ENCODE measurements at places on chromosomes 5 and 9. TPM values are rescaled to one million over a fixed set of nuclear protein-coding genes. Genes with fewer than 3 reads are reported as not detected.

Gene TSLP
- 20.8 TPM for total RNA-seq

Gene SMU1
- total RNA-seq, result 29.4 TPM

Gene PDCD1LG2
- 10.9 TPM for total RNA-seq

Gene SLC23A1
- not detected for total RNA-seq

Gene ENTREP1
- 0.41 TPM for total RNA-seq

Gene SNCB
- not detected for total RNA-seq

Gene CCDC183
- total RNA-seq, result not detected

Gene TAF11L5
- not detected for total RNA-seq

- peak; percentile 5 for DNase-seq
These were observed 59.5 kb downstream of the PTBP3 start for GRCh38 chr9:112273876-112274275.

GRCh38 chr9:104961238-104961637 is 33.3 kb upstream of the ABCA1 start:
- no peak for DNase-seq

DNA sequence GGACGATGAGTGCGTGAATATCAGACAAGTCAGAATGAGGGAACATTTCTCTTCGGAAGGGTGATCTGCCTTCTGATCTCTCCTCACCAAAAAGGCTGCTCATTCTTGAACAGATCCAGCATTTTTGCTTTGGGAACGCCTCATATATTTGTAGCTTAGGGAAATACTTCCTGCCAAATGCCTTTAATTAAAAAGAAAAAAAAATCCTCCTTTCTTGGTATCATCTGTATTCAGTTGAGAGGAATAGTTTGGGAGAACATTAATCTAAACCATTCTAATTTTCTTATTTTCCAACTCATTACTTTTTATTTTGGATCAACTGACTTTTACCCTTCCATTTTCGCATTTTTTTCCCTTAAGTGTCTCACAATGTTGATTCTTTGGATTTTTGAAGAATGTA is 163.4 kb downstream of the SNX18 start:
- no peak for DNase-seq

DNA sequence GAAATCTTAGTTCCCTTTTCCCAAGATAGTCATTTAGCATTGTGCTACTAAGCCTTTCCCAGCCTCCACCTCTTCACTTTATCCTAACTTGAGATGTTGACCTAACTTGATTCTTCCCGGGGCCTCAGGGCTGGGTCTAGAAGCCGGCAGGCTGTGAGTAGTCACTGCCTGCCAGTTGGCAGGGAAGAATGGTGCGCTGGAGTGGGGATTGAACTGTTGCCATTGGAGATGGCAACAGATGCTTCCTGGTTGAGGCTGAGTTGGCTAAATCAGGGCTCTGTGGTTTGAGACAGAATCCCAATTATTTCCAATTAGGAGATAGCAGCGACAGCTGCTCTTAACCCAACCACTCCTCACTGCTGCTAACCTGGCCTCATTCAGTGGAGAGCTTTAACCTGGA is 343.1 kb downstream of the BRINP1 start:
- DNase-seq, result peak; percentile 1

DNA sequence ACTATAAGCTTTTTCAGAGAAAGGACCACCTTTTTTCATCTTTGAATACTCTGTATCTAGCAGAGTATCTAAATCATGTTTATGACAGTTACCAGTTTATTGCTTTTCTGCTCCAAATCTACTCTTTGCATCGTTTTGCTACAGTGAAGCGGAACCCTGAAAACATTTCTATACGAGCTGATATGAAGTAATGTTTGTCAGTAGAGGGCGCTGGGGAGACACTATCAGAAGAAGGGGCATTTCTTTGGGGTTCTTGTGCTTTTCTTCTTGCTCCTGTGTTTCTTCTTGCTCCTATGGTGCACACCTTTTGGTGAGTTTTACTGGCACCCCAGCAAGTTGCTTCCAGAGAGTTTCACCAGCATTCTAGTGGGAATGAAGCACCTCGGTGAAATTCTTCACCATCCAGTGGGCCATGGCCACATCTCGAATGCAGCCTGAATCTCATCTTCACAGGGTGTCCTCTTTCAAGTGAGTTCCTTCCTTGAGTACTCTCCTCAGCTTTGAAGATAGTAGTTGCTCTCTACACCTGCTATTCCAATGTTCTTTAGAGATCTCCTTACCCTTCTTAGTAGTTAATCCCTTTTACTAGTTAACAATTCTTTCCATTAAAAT is 98.4 kb downstream of the FGF1 start:
- peak; percentile 49 for DNase-seq

DNA sequence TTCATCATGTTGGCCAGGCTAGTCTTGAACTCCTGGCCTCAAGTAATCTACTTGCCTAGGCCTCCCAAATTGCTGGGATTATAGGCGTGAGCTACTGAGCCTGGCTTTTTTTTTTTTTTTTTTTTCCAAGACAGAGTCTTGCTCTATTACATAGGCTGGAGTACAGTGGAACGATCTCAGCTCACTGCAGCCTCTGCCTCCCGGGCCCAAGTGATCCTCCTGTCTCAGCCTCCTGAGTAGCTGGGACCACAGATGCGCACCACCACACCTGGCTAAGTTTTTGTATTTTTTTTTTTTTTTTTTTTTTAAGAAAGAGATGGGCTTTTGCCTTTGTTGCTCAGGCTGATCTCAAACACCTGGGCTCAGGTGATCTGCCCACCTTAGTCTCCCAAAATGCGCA is 26.2 kb upstream of the GPR21 start:
- no peak for DNase-seq

GRCh38 chr9:105320568-105320967 is 76.1 kb downstream of the SLC44A1 start:
- DNase-seq, result no peak

DNA sequence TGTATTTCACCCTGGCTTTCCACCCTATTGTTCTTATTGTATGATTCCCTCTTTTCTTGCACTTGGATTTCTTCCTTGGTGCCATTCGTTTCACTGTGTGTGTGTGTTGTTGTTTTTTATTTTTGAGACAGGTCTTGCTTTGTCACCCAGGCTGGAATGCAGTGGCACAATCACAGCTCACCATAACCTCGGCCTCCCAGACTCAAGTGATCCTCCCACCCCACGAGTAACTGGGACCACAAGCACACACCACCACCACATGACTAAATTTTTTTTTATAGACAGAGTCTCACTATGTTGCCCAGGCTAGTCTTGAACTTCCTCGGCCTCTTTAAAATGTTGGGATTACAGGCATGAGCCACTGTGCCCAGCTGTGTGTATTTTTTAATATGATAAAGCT is 72.0 kb downstream of the MLLT3 start:
- DNase-seq, result no peak

DNA sequence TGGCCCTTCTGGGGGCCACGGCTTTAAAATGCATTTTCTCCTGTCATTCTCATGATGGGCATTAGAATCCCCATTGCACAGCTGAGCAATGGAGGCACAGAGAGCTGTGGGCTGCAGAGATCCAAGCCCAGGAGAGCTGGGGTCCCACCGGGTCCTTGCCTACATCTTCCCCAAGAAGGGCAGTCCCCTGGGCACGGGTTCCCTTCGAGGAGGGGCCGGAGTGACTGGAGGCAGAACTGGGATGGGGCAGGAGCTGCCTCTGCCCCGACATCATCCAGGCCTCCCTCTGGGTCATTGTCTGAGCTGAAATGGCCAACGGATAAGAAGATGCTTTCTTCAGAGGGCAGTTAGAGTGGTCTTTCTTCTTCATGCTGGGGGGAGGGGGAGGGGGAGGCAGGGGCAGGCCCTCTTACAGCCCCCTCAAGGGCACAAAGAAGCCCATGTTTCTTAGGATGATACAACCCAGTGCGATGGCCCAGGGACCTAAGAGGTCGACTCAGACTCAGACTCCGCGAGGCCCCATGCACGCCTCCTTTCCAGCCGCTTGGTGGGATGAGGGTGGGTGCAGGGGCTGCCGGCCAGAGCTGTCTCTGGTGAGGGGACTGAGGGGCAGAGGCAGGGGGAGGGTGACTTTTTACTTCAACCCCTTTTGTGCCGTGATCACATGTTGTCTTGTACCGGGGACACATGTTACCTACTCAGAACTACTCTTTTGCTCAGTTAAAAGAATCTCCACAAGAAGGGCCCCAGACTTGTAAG is 112.4 kb upstream of the IRX2 start:
- DNase-seq, result no peak

- no peak for DNase-seq
These were observed 41.3 kb downstream of the NACC2 start for GRCh38 chr9:136053757-136054142.

- DNase-seq, result peak; percentile 97
These were observed 133.2 kb upstream of the PANK3 start for GRCh38 chr5:168712280-168712924.

DNA sequence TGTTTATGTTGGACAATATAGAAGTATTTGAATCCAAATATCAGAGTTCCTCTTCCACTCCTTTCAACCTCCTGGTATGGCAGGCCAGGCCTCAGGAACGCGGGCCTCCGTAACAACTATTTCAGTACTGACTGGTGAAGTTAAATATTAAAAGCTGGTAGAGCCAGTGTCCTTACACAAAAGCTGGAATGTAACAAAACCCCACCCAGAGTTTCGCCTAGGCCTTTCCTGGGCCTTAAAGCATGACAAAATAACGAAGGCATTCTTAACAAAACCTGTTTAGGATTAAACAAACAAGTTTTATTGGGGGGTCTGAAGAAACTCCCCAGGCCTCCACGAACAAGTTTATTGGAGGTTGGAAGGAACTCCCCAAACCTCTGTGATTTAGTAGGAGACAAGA is 61.6 kb upstream of the GNE start:
- no peak for DNase-seq

DNA sequence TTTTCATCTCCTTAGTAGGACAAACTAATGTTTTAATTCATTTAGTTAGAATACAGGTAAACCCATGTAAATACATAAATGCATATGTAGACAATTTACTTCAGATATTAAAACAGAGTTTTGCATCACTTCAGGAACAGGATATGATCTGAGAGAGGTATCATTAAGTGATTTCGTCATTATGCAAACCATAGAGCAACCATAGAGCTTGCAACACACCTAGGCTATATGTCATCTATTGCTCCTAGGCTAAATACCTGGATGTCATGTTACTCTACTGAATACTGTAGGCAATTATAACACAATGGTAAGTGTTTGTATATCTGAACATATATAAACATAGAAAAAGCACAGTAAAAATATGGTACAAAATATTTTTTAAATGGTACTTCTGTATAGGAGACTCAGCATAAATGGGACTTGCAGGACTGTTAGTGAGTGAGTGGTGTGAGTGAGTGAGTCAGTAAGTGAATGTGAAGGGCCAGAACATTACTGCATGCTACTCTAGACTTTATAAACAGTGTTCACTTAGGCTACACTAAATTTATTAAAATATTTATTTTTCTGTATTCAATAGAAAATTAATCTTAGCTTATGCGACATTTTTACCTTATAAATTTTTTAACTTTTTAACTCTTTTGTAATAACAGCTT is 1377.5 kb upstream of the CDH9 start:
- DNase-seq, result no peak

GRCh38 chr9:129708793-129709192 is 43.3 kb downstream of the PRRX2 start:
- DNase-seq, result peak; percentile 30

- no peak for DNase-seq
These were observed 114.1 kb downstream of the FRMD3 start for GRCh38 chr9:83423815-83424707.

DNA sequence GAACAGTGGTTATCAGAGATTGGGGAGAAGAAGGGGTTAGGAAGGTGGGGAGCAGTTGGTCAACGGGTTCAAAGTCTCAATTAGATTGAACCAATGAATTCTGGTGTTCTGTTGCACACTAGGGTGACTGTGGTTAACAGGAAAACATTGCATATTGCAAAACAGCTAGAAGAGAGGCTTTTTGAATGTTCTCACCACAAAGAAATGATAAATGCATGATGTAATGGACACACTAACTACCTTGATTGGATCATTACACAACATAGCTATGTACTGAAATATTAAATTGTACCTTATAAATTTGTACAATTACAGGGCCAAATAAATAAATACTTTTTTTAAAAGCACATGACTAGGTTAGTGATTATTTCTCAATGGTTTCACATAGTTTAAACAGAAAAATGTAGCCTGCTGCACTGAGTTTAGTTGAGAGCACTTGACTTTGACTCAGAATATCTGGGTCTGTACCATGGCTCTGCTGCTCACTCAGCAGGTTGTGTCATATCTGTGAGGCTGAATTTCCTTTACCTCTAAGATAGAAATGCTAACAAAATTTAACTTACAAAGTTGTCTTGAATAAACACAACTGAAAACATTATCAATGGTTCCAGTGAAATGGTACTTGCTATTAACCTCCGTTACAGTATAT is 30.4 kb downstream of the NUDT12 start:
- DNase-seq, result peak; percentile 16

GRCh38 chr5:111697215-111697614 is 59.8 kb downstream of the NREP start:
- DNase-seq, result peak; percentile 38

GRCh38 chr5:156685481-156685880 is 164.6 kb upstream of the PPP1R2B start:
- DNase-seq, result no peak

GRCh38 chr9:124410321-124410913 is 4.8 kb downstream of the PSMB7 start:
- DNase-seq, result peak; percentile 43

DNA sequence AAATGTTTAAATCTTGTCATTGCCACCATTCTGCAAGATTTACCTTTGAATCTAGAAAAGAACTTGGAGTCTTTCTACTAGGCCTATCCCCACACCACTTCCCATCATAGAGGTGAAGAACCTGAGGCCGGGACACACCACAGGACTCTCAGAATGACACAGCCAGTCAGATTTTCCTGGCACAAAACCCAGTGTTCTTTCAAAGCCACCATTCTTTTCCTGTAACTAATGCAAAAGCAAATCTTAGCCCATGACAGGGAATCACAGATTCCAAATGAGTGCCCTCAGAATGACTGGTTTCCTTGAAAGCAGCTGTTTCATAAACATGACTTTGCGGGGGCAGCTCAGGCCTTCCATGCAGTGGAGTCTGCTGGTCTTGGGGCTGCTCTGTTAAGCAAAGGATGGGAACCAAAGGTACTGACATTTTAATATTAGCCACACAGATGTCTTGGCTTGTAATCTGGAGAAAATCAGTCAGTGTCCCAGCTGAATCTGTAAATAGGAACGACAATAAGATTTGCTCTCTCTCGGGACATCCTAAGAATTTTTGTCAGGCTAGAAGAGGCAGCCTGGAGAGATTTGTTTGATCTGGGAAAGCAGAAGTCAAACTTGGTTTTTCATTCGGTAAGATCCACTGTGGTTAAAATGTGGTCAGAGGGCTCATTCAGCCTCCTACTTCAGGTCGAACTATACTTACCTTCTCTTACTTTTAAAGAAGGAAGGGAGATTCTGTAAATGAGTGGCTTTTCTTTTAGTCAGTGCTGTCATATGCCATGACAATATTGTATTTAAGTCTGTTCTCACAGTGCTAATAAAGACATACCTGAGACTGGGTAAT is 115.1 kb downstream of the PALM2AKAP2 start:
- no peak for DNase-seq

GRCh38 chr5:150147670-150148069 is 8.0 kb downstream of the PDGFRB start:
- DNase-seq, result no peak

- DNase-seq, result peak; percentile 96
These were observed 31.3 kb downstream of the ADAMTS2 start for GRCh38 chr5:179313849-179314521.

- DNase-seq, result no peak
These were observed 108.3 kb downstream of the EPB41L4A start for GRCh38 chr5:112310746-112311145.

All from fibroblast of the aortic adventitia (primary cell).